HTR-8/SVneo (cell line): ENCODE measurements at places on chromosomes 4 and X.

- DNase-seq: no peak
Measured at GRCh38 chr4:155468282-155468681, 91.5 kb upstream of the MAP9 start.

DNA sequence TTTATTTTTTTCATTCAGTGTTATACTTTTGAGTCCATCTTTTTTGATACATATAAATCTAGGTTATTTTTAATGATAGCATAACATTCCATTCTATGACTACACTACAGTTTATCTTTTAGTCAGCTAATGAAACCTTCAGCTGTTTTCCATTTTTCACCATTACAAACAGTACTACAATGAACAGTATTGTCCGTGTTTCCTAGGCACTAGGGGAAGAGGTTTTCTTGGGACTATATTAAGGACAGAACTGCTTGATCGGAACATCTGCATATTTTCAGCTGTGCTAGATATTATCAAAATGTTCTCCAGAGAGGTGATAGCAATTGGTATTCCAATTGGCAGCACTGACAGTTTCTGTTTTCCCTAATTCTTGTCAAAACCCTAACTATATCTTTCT lies 44.3 kb upstream of the HCCS start:
- no peak for DNase-seq

GRCh38 chrX:153903991-153904957 lies at the start of gene AVPR2:
Gene AVPR2, plus strand, starts transcription at chrX:153904673. Its CDS starts 473 bp downstream, at chrX:153905146.
- DNase-seq: no peak

- no peak for DNase-seq
Measured at GRCh38 chrX:48531358-48531959, 8.1 kb upstream of the TBC1D25 start.

DNA sequence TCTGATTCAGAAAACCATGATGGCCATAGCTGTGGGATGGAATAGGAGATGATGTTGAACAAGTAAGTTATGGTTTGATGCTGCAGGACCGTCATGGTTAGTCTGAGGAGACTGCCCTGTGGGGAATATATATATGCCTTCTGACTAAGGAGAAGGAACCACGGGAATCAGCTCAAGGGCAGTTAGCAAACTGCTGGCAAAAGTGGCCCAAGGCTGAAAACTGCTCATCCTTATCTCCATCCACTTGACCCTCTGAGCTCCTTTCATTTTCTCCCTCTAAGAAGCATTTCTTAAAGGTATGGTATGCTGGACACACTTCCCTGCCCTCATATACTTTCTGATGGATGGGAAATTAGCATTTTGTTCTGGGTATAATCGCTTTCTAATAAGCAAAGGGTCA lies 161.9 kb downstream of the ENOX2 start:
- DNase-seq: no peak
